NCI-H1092 (cell line): ENCODE measurements at places on chromosomes 5 and 9.

DNA sequence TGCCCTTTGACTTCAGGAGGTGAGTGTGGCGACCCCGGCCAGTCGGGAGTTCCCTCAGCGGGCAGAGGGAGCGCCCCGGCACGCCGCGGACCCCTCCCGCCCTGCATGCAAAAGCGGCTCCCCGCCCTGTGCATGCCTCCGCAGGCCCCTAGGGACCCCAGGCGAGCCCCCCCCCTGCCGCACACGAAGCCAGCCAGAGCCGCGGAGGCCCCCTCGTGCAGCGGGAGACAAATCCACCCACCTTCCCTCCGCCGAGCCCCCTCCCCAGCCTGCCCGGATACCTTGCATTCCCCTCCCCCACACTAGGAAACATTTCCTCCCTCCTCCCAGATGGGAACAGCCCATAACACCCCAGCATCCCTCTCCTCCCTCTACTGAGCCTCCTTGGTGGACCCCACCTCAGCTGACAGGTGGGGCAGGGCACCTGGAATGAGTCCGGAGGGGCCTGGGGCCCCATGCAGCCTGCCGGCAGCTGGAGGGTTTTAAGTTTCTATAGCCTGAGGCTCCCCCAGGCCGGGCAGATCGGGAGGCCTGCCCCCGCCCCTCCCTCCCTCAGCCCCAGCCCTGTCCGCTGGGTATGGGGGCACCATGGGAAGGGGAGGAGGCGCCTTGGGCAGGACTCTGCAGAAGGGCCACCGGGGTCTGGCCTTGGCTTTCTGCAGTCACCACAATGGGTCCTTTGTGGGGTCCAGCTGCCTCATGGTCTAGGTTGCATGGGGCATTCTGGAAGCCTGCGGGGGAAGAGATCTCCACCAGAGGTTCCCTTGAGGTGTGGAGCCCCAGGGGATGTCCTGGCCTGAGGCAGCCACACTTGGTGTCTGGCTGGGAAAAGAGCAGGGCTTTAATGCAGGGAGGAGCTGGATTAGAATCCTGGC is 601 bp downstream of the ERGIC1 start:
- no peak for DNase-seq

DNA sequence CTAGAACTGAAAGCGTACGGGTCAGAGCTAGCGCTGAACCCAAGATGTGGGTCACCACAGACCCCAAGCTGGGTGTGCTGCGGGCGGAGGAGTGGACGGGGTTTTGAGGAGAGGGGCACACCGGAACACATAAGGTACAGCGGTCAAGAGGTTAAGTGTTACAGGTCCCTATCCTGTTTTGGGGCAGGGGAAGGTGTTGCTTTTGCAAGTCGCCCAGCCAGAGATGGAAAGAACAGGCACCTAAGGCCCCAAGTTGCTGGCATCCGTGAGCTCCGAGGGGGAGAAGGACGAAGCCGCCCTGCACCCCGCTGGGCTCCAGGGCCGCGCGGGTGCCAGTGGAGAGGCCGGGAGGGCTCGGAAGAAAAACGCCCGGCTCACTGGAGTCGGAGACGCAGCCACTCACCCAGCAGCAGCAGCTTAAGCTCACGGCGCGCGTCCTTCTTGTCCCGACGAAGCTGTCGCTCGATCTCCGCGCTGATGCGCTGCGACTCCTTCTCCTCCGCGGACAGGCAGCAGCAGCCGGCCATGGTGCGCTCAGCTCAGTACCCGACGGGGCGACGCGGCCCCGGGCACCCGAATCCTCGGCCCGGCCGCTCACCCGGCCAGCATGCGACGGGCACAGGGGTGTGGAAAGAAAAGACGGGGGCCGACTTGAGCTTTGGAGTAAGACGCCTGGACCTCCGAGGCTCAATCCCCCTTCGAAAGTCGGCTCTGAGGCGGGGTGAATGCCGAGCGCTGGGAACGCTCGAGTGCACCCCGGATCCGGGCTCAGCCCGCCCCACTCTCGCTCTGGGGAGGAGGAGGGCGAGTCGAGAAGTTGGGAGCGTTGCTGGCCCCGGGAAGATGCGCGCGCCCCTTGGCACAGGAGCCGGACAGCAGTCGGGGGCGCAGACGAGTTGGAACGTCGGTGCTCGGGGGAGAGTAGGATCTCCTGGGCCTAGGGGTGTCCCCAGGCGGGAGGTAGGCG is 572 bp downstream of the GNA14 start:
- DNase-seq = no peak

- no peak for DNase-seq
Observed at GRCh38 chr5:134594336-134594735, 38.3 kb downstream of the SAR1B start.

GRCh38 chr9:114906922-114907571 is 23.3 kb downstream of the TNFSF8 start:
- peak; percentile 66 for DNase-seq

- DNase-seq = no peak
Observed at GRCh38 chr9:75935591-75935990, 45.1 kb downstream of the PCSK5 start.

DNA sequence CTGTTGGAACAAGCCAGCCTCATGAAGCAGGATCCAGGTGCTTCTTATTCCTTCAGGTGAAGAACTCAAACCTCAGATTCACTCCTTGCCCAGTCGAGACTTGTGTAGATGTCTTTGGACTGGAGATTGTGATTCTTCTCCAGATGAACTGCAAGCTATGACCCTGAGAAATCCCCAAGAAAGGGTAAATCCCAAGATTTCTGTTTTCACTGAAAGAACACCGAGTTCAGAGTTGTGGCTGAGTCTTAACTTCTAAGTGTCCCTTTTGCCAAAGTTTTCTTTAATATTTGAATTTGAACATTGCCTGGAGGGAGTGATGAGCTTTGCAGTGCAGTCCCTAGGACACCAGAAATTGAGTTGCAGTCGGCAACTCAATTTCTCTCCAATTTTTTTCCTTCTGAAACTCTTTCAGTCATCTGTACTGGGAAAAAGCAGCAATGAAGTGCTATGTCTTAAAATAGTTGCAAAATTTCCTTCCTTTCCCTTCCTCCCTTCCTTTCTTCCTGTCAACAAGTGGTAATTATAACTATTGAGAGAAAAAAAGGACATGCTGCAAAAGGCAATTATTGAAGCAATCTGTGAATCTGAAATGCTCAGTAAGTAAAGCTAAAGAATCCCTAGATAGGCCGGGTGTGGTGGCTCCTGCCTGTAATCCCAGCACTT is 56.1 kb downstream of the ANKRD55 start:
- no peak for DNase-seq

GRCh38 chr5:7642029-7642428 is 208.9 kb downstream of the CFAP90 start:
- DNase-seq = no peak

DNA sequence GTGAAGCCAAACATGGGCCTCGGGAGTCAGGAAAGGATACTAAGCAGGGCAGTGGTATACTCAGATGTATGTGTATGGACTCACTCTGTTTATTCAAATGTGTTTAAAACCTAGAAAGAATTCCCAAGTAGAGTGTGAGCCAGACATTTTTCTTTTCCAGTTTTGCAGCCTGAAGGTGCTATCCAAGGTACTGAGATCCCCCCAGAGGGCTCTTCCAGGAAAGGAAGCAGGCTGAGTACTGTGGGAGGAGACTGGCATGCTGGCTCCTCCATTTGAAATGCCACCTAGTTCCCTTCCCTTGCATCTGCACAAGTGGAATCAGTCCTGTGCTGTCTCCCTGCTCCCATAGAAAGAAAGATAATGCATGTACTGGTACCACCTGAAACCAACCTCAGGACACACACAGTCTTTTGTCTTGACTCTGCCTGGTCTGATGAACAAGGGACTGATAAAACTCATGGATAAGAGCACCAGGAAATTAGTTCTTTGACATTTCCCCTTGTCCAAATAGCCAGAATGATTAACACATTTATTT is 85.9 kb downstream of the HRH2 start:
- DNase-seq = no peak

DNA sequence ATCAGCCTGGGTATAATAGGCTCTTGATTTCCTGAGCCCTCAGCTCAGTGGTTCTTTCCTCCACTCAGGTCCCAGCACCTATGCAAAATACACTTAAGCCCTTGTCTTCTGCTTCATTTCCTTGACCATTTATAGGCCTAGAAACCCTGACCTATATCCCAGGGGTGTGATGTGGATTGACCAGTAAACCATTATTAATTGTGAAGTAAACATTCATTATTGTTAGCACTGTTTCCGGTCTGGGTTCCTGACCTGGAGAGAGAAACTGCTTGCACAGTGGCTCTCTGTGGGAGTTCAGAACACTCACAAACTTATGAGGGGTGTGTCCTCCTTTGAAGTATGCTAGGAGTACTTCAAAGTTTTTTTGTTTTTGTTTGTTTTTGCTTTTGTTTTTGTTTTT is 19.6 kb upstream of the TOMM5 start:
- DNase-seq = no peak

GRCh38 chr5:62717301-62717933 is 138.8 kb downstream of the LRRC70 start:
- no peak for DNase-seq

GRCh38 chr5:109041317-109041716 is 293.6 kb downstream of the FER start:
- no peak for DNase-seq

DNA sequence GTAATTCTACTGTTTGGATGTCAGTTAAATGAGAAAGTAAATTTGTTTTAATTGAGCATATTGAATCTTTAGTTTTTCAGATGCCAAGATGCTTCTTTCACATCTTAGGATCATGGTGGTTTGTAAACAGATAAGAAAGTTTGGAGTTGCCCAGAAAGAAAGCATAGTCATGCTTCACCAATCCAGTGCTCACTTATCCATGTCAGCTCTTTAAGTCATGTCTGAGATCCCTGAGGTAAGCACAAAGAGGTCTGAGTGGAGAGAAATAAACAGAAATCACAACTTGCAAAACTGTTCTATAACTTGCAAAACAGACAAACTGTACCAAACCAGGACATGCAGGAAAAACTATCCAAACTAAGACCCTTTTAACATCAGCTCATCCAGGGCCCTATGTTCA is 87.7 kb downstream of the OSTF1 start:
- no peak for DNase-seq

GRCh38 chr5:169223595-169223953 is 77.4 kb downstream of the SLIT3 start:
- no peak for DNase-seq

DNA sequence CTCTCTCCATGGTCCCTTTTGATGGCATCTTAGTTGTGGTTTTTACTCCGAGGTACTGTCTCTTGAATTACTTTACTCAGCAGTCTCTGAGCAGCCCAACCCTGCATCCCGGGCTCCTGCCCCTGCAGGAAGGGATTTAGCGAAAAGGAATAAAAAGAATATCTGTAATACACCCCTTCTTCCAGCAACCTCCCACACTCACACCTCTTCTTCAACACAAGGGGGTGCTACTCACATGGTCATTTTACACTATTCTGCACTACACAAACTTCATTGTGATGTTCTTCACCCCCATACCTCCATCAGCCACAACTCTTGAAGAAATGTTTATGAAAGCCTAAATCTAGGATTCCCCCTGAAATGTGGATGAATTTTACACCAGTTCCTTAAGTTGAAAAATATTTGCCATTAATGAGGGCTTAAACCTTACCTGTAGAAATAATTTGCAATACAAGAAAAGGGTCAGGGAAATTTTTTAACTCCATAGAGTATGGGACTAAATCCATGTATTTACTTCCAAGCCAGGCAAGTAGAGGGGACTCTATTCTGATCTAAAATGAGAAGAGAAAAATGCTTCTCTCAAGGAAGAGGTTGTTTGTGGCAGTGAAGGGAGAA is 26.0 kb downstream of the TPD52L3 start:
- DNase-seq = peak; percentile 35

DNA sequence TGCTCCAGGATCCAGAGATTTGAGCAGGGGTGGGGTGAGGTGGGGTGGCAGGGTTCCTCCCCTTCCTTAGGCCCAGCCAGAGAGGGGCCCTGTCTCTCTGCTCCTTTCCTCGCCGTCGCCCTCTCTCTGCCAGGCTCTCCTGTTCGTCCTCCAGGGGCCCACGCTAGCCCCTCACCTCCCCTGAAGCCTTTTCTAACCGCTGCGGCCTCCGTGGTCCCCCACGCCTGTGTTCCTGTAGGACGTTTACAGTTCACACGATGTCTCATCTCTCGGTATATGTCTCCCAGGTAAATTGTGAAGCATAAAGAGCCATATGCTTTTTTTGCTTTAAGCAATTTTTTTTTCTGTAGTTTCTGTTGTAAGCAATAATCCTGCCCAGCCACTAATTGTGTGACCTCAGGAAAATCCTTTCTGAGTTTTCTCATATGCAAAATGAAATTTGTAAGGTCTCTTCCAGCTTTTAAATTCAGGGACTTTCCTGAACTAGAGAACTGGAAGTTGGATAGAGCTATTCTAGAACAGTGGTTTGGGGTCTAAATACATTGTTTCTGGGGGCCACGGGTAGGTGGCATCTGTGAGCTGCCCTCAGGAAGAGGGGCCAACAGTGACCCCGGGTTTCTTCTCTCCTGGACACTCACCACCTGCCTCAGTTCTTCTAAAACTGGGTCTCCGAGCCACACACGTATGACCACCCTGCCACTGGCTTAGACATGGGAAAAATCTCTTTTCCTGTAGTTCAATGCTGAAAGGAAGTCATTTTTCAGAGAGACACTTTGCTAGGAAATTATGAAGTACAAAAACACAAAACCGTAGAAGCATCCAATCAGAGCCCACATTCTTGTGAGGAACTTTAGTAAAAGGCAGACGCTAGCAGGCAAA is 50.2 kb upstream of the ZNF366 start:
- DNase-seq = no peak

GRCh38 chr5:531749-532315 is 7.6 kb upstream of the SLC9A3 start:
- DNase-seq = no peak

DNA sequence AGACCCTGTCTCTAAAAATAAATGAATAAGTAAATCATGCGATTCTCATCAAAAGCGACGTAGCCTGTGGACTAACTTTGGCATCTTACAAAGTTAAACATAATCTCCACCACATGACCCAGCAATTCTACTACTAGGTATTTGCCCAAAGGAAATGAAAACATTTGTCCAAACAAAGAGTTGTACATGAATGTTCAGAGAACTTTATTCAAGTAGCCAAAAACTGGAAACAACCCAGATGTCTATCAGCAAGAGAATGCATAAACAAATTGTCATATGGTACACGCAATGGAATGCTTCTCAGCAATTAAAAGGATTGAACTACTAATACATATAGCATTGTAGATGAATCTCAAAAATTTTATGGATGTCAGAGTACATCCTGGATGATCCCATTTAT is 82.6 kb downstream of the ADRB2 start:
- no peak for DNase-seq

- DNase-seq = no peak
Observed at GRCh38 chr5:111383288-111383970, 128.9 kb downstream of the STARD4 start.

GRCh38 chr9:13279284-13280141 is at the start of gene MPDZ:
Gene MPDZ (minus strand): TSS chr9:13279692. CDS start chr9:13250315, 29,377 bp downstream.
- peak; percentile 71 for DNase-seq

GRCh38 chr5:15001517-15001916 is 129.9 kb upstream of the ANKH start:
- DNase-seq = no peak

- no peak for DNase-seq
Observed at GRCh38 chr9:115437418-115437817, 319.5 kb upstream of the TNC start.

- no peak for DNase-seq
Observed at GRCh38 chr9:123965801-123966686, 36.1 kb upstream of the DENND1A start.

GRCh38 chr9:131776473-131776872 is 36.6 kb upstream of the RAPGEF1 start:
- no peak for DNase-seq
